ENCODE measurements at places on chromosomes 6 and 20.
A peak's percentile ranks its signal among the peaks of the same experiment; 100 is the strongest.

DNA sequence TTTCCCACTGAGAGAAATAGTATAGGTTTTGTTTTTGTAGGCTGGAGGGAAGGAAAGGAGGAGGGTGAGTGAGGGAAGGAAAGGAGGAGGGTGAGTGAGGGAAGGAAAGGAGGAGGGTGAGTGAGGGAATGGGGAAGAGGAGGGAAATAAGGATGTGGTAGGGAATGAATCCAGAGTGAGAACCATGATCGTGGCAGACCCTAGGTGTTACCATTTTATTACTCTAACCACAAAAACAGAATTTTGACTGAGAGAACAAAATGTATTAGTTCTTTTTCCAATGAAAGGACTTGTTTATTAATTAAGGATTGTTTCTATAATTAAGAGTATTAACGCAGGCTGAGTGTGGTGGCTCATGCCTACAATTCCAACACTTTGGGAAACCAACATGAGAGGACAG, 16.4 kb downstream of the SSR1 start:
- DNase-seq: no peak

- DNase-seq: no peak
Observed at GRCh38 chr6:18507561-18507960, 120.4 kb downstream of the RNF144B start.

DNA sequence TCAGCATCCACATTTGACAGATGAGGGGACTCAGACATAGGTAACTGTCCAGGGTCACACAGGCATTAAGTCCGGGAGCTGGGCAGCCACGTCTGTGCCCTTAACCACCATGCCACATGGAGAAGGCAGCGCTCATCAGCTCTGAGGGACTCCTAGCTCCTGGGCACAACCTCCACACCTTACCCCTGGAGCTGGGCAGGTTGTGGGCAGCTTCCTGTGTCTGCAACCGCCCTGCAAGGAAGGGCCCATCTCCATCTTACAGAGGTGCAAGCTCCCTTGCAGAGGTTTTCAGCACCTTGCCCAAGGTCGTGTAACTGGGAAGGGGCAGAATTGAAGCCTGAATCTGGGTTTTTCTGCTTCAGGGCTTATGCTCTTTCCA, 7.9 kb downstream of the CCDC167 start:
- DNase-seq: no peak

- DNase-seq: no peak
Observed at GRCh38 chr6:154476494-154476893, 34.0 kb downstream of the CNKSR3 start.

GRCh38 chr6:44065443-44066140, 61.7 kb downstream of the MRPL14 start:
- DNase-seq: no peak

- no peak for DNase-seq
Observed at GRCh38 chr6:150668900-150669302, 69.2 kb downstream of the PLEKHG1 start.

GRCh38 chr6:2854396-2854982, 12.8 kb upstream of the SERPINB1 start:
- no peak for DNase-seq

- no peak for DNase-seq
Observed at GRCh38 chr6:27806981-27807440, 105.2 kb downstream of the OR2B2 start.

GRCh38 chr20:41475503-41475902, 108.9 kb upstream of the EMILIN3 start:
- DNase-seq: no peak

GRCh38 chr6:16163535-16164300, 34.8 kb downstream of the MYLIP start:
- no peak for DNase-seq

- DNase-seq: no peak
Observed at GRCh38 chr6:167020206-167020605, 21.0 kb downstream of the CEP43 start.

DNA sequence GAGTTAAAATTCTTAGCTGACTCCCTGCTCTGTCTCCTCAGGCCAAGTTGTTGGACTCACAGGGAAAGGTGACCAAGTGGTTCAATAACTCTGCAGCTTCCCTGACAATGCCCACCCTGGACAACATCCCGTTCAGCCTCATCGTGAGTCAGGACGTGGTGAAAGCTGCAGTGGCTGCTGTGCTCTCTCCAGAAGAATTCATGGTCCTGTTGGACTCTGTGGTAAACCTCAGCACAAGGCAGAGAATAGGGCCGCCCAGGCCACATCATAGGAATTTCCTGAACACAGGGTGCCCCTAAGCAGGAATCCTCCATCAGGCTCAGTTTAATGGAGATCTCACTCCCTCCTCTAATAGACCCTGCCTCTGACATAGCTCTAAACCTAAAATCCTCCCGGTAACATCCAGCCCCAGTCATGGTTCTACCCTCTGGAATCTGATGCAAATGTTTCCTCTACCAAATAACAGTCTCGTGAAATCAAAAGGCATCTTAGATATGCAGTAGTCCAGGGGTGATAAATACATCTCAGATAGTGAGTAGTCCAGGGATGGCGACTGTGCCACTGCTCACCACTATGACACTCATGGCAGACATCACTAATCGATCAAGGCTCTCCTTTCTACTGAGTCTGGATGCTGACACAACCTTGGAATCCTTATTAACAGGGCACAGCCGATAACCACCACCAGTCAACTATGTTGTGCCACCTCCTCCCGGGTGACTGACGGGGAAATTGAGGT, 18.3 kb downstream of the BPIFB1 start:
- DNase-seq: no peak

DNA sequence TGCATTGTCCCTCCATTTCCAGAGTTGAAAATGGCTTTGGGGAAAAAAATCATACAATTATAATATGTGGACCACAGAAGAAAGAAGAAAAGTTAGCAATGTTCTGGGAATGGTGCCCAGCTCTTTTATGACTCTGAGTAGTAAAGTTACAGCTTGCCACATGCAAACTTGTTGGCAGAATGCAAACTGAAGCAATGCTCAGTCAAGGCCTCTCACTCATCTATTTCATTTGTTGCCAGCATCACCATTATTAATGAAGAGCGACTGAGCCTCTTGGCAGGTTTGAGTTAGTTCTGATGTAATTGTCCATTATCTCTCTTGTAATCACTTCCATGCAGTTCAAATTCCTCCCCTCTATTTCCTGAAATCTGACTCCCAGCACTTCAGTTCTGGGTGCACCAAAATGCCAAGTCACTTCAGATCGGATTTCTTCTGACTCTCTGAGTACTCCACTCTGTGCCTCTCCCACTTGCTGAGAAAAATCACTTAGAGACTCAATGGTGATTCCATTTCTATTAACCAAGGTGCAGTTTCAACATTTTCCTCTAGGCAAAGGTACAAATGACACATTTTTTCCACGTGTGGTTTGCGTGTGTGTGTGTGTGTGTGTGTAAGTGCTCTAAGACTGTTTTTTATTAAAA, 154.4 kb upstream of the STMND1 start:
- DNase-seq: no peak

DNA sequence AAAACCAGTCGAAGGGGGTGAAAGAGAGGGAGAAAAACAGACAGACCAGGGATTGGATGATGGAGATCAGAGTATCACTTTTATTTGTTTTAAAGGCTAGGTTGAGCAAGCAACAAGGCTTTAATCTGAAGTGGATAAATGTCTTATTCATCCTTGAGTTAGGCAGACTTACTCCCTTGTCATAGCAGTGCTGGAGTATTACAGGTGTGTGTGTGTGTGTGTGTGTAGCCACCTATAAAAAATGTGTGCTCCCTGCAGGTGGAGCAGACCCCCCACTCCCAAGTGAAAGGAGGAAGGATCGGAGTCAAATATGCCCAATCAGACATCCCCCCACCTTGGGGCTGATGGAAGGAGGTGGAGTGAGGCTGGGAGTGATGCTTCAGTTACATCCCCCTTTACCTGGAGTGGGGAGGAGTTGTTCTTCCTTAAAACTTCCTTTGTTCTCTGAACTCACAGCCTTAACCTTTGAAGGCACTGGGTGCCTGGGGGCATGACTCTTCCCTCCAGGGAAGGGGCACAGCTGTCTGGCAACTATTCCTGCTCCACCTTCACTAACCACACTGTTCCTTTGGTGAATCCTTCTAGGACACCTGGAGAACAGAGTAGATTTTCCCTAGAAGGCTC, 27.3 kb downstream of the PTK7 start:
- DNase-seq: no peak

- no peak for DNase-seq
Observed at GRCh38 chr6:45548657-45549515, 171.2 kb upstream of the SUPT3H start.

DNA sequence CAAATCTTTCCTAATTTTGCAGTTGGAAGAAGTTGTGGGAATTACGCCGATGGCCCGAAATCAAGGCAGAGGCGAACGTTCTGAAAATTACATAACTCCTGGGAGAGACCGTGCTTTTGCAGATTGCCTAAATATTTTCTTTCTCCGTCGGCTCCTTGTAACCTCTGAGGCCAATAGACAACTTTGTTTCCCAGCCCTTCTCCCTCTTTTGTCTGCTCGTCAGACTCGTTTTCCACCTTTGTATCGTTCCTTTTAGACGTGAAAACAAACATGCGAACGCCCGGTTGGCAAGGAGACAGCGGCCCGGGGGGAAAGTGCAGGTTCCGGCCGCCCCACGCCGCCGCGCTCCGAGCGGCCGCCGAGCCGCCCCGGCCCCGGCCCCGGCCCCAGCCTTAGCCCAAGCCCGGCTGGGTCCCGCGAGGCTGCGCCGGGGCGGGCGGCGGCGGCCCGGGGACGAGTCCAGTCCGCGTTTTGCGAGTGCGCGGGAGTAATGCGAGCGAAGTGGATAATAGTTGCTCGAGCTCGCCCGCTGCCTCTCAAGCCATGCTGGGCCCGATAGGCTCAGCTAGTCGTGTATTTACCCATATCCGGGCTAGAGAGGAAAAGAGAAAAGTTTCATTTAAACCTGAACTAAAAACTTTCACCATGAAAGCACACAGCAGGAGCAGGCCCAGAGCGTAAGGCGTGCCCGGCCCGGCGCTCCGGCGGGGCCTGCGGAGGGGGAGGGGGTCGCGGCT, at the start of gene ARID1B:
TSS of gene ARID1B (plus strand) at position 539 of the 737 bp plus-strand sequence. CDS start 303 bp downstream, outside the sequence.
- DNase-seq: peak; percentile 68

DNA sequence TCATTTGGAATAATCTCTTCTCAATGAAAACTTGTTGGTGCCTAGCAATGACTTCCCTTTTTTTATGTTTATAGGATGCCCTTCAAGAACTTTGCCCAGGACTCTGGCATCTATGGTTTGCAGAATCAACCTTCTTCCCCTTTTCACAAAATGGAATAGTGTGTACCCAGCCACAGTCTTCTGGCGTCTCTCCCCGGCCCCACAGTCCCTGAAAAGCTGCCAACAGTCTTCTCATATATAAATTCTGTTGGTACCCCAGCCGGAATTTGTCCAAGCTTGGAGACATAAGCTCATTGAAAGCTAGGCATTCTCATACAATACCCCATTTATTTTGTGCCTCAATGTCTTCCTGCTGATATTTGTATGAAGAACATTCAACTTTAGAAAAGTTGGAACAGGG, 26.4 kb upstream of the MCM3 start:
- DNase-seq: no peak

DNA sequence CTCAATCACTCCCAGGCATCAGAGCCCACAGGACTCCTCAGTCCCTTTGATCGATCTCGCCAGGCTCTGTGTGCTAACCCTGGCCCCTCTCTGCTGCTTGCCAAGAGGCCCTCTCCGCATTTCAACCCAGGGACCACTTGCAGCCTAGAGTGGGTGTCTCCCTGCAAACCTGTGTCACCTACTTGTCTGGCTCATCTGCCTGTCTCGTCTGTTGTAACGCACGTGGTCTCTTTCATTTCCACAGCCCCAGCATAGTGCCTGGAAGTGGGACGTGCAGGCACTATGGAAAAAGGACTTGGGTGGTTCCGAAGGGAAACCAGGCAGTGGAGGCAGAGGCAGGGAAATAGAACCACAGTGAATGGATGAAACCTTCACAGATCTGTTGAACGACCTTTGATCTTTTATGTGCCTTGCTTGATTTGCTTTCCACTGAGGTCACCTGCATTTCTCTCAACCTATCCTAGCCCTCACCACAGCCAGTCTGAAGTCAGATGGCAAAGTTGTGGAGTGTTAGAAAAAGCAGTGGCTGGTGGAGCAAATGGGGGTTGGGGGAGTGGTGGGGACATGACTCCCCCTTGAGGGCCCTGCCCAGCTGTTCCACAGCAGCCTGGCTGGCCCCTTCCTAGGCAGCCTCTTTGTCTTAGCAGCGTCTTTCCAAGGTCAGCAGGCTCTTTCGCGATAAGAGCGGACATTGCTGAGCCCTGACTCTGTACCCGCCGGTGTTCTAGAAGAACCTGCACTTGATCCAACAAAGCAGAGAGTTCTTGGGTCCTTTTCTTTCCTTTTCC, 55.8 kb upstream of the TAGAP start:
- no peak for DNase-seq

DNA sequence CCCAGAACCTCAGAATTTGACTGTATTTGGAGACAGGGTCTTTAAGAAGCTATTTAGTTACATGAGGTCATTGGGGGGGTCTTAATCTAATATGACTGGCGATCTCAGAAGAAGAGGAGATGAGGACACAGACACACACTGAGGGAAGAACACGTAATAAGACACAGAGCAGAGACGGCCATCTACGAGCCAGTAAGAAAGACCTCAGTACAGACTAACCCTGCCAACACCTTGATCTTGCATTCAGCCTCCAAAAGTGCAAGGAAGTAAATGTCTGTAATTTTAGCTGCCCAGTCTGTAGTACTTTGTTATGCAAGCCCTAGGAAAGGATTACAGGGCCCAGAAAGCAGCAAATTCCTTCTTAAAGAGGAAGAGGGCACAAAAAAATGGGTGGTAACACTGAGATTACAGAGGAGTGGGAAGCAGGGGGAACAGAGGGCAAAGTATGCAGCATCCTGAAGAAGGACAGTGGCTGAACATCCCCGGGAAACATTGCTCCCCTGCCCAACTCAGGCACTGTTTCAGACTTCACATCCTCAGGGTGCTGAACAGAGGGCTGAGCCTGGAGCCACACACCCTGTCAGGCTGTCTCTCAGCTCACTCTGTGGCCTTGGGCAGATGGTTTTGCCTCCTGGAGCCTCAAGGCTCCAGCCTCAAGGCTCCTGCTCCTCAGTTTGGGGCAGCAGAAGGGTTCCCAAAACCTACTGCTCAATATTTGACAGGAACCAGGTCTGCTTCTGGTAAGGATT, 27.9 kb upstream of the SIRPG start:
- no peak for DNase-seq

DNA sequence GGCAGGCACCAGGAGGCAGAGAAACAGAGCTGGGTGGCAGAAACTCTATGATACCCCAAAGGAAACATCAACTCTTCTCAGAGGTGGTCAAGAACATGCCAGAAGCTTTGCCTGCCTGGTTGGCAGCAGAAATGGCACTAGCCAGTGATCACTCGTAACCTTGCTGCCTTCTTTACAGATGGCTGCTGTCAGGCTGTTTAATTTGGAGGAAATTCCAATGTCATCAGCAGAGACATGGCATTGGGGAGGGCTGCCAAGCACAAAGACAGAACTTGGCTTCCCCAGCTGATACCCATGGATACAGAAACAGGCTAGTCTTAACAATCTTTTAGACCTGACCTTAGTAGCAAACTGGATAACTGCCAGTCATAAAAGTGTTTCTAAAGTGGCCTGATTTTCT, 153.6 kb downstream of the GMPR start:
- no peak for DNase-seq

- no peak for DNase-seq
Observed at GRCh38 chr20:53623454-53624211, 30.0 kb upstream of the ZNF217 start.
